ENCODE measurements at places on chromosomes 7 and 10. TPM values are rescaled to one million over a fixed set of nuclear protein-coding genes. Genes with fewer than 3 reads are reported as not detected.

The TMEM213 gene
- total RNA-seq = 0.55 TPM

- DNase-seq = no peak
These were observed 49.0 kb upstream of the ARHGAP12 start for GRCh38 chr10:31977440-31978155.

GRCh38 chr7:128404886-128405470 lies 4.8 kb downstream of the IMPDH1 start:
- DNase-seq = no peak

- no peak for DNase-seq
These were observed 21.3 kb upstream of the CDK14 start for GRCh38 chr7:90574820-90575187.

DNA sequence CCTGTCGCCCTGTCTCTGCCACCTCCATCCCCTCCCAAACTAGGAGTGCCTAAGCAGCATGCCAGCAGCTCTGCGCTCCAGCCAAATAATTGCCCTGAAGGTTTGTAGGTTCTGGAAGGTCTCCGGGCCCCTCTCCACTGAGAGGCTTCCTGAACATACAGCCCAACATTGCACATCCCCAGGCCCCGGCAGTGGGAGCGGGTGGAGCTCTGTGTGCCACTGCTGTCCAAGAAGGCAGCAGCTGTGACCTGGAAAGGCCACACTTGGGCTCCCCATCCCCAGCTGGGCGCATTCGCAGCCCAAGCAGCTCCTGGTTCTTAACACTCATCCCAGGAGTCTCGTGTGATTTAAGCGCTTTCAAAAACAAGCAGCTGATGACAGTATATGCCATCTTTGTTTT lies 95.7 kb downstream of the COL13A1 start:
- no peak for DNase-seq

The CLRN3 gene
- total RNA-seq = not detected

The YWHAG gene
- total RNA-seq = 49.1 TPM

The ATOH7 gene
- total RNA-seq = not detected

DNA sequence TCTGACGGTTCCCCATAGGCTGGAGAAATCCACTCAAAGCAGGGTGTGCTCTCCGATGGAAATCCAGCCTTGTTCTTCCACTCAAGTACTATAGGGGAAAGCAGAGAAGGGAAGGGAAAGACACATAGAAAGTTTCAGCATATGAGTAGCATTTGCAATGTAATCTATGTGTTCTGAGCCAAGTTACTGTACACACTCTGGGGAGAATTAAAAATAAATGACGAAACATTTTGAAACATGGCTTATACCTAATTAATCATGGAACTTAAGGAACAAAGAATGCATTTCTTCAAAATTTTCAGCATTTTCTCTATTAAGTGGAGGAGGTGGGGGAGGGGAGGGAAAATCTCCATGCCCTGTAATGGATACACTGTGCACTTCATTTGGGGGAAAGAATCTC lies 198.1 kb upstream of the HABP2 start:
- DNase-seq = no peak

The DUSP5 gene
- 6.9 TPM for total RNA-seq

DNA sequence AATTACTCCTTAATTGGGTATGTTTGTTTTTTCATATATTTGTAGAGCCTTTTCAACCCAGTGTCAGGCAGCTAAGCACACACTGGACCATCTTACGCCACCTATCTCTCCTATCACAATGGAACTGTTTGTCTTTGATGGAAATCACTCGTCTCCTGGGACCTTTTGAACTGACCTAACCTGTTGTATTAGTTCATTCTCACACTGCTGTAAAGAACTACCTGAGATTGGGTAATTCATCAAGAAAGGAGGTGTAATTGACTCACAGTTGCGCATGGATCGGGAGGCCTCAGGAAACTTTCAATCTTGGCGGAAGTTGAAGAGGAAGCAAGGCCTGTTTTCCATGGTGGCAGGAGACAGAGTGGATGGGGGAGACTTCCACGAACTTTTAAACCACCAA lies 182.0 kb downstream of the TCERG1L start:
- no peak for DNase-seq

- no peak for DNase-seq
These were observed 231.3 kb upstream of the PTN start for GRCh38 chr7:137574812-137575211.

GRCh38 chr10:42958142-42958868 lies 118.6 kb upstream of the RET start:
- peak; percentile 24 for DNase-seq

DNA sequence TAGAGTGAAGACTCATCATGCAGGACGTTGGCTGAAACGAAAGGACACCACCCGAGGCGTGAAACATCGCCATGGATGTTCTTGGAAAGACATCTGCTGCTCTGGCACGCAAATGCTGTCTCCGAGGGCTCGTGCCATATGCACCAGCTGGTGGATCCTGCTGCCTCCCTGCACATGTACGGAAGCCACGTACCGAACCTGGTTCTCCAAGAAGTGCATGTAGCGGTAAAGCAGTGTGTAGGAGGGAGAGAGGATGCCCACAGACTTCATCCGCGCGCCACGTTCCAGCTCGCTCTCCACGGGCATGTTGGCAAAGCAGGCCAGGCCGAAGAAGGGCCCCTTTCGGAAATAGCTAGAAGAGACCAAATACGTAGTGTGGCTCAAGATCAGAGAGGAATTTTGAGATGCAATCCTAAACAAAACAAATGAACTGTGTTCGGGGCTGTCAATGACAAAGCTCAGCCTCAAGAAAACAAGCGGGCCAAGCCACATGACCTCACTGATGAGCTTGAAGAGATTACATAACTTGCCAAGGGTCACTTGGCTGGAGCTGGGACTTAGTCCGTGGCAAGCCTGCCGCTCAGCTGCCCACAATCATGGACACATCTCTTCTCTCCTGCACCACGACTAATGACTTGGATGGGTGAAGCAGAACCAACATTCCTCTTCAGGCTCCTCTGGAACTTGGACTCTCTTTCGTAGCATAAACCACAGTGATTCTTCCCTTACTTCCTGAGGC lies 16.5 kb downstream of the DENND11 start:
- DNase-seq = no peak

The CADPS2 gene
- 50.4 TPM for total RNA-seq

GRCh38 chr10:85920311-85920710 lies 446.3 kb downstream of the GRID1 start:
- DNase-seq = no peak

The GJD4 gene
- 1.1 TPM for total RNA-seq

GRCh38 chr10:88028654-88029053 lies 165.2 kb downstream of the PTEN start:
- DNase-seq = no peak

The RPEL1 gene
- total RNA-seq = not detected

- no peak for DNase-seq
These were observed 17.2 kb downstream of the SGPL1 start for GRCh38 chr10:70832852-70833528.

The IFIT1B gene
- not detected for total RNA-seq

- no peak for DNase-seq
These were observed 693.1 kb downstream of the PARD3 start for GRCh38 chr10:34121781-34122622.

The ADRA2A gene
- 0.41 TPM for total RNA-seq

GRCh38 chr7:135320268-135320667 lies 86.6 kb downstream of the STRA8 start:
- DNase-seq = peak; percentile 31

The GDF10 gene
- 28.0 TPM for total RNA-seq

GRCh38 chr10:79070081-79070605 lies 1.4 kb downstream of the ZMIZ1 start:
- DNase-seq = peak; percentile 50

DNA sequence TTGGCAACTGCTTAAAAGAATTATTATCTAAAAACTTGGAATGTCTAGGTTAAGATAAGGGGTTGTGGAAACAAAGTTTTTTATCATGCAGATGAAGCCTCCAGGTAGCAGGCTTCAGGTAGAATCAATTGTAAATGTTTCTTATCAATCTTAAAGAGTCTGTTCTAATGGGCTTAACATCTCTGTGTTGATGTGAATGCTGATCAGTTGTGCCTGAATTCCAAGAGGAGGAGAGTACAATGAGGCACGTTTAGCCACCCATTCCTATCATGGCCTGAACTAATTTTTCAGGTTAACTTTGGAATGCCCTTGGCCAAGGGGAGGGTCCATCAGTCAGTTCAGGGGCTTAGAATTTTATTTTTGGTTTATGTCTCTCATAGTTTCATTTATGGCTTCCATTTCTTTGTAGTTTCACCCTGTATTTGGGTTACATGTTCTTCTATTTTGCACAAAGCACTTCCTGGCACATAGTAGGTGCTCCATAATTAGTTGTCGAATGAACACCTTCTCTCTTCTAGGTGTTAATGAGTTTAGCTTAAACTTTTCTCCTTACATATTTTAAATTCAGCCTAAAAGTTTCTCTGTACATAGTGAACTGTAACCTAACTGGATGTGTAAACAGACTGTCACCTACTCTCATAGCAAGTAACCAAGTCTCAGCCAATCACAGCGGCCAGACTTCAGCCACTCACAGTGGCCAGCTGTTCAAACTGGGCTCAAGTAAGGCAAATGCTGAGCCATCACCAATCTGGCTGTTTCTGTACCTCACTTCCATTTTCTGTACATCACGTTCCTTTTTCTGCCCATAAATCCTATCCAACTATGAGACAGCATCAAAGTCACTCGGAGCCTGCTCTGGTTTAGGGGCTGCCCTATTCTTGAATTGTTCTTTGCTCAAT lies 34.7 kb downstream of the ALOX5 start:
- no peak for DNase-seq

DNA sequence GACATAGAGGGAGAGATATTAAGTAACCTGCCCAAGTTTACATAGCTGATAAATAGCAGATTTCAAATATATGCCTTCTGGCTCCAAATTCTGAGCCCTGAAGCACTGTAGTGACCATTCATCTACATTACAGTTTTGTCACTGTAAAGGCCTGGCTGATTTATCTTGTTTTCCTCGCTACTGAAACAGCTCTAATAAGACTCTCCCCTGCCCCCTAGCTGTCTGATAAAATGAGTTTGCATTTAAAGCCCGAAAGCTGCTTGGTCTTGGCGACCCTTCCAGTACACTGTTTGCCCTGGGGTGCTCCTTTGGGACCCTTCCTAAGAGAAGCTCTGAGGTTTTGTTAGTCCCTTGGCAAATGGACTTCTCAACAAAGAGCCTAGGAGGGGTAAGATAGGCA lies 59.7 kb upstream of the RAB11FIP2 start:
- DNase-seq = no peak

GRCh38 chr10:79052291-79053080 lies 16.3 kb upstream of the ZMIZ1 start:
- no peak for DNase-seq

DNA sequence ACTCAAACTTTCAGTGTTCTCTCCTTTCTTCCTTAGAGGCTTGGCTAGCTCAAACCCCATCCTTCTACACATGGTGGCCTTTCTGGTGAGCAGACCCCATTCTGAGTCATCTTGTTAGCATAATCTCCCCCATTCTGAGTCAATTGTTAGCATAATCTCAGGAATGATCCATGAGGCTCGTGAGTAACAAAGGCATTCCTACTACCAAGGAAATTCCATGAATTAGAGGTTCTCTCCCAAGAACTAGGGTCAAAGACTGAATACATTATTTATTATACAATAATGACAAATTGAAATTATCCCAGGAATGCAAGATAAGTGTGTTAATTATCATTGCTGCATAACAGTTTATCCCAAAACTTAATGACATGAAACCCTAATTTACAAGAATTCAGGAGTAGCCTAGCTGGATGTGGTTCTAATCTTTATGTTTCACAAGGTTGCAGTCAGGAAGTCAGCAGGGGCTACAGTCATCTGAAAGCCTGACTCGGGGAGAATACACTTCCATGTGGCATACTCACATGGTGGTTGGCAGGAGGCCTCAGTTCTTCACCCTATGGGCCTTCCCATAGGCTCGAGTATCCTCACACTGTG lies 100.2 kb downstream of the MMRN2 start:
- no peak for DNase-seq

The C10orf105 gene
- 0.11 TPM for total RNA-seq

DNA sequence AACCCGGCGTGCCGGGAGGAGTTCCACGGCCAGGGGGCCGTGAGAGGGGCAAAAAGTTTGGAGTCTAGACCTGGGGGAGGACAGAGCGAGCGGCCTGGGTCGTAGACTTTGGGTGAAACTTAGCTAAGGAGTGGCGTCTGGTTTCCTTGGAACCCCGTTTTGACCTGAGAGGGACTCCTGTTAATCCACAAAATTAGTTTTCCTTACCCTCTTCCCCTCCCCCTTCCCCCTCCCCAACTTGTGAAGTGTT lies 574 bp downstream of the MARCHF5 start:
- DNase-seq = no peak

The CLDN3 gene
- 176 TPM for total RNA-seq

DNA sequence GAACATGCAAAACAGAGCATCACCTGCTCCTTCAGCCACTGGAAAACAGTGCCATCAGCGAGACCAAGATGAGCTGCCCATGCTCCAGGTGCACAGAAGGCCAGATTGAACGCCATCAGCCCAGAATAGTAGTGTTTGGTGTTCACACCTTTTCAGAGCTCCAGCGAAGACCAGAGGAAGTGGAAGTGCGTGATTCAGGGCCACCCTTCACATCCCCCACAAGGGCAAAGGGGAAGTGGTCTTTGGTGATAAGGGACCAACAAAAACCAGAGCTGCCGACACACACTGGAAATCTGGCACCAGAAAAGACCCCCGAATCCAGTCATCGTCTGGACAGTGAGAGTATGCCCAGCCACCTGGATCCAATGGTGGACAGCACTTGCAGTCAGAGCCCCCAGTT lies 29.5 kb upstream of the TMEM72 start:
- DNase-seq = no peak

DNA sequence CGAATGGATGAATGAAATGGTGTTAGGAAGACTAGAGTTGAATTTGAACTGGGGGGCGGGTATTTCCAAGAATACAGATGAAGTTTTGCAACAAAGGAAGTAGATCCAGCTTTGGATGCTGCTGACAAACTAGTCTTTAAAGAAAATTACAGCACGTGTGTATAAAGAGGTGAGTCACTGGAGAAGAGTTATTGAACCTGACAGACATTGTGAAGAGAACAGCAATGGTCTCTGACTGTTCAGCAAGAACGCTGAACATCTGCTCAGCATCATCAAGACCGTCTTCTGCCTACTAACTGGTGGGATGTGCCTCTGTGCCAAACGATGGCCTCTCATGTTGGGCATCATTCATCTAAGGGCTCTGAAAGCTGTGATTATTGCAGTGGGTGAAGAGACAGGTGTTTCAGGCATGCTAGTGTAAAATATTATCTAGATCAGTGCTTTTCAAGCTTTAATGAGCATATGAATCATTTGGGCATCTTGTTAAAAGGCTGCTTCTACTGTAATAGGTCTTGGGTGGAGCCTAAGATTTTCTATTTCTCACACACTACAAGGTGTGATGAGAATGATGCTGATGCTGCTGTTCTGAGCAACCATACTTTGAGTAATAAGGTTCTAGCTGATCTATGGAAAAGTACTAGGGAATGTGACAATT lies 291.3 kb downstream of the PTEN start:
- DNase-seq = no peak
